Fibroblast of gingiva (primary cell): ENCODE measurements at places on chromosomes 3 and 15.

DNA sequence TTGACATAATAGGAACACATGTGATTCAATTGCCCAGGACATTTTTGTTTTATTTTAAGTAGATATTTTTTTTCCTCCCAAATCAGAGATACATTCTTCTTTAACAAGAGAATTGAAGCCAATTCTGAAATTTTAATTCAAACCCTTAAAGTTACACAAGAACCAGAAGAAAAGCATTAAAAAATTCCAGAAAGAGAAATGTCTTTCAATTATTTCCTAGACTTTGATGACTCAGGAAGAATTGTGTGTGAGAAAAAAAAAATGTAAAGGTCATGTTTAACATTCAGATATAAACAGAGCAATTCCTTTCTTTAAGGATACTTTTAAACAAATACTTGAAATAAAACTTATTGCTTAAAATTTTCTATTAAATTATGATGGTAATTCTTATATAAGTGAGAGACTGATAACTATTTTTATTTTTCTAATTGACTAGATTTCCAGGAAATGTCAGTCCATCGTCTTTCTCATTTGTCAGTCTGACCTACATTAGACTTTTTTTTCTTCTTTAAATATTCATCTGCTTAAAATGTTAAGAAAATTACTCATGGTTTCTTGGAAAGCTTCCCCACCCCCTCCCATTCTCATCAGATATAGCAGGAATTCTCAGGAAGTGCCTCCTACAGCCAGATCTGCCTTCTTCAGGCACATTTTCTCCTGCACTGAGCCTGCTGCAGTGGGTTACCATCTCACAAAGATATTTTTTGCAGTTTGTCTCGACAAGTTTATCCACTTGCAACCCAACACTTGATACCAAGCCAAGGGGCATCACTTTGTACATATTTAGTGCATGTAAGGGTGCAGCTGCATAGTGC, 261.8 kb upstream of the CBLB start:
- DNase-seq: peak; percentile 58

GRCh38 chr15:97141360-97141759, 810.9 kb downstream of the NR2F2 start:
- DNase-seq: no peak

- DNase-seq: no peak
Observed at GRCh38 chr3:148599481-148599880, 98.2 kb upstream of the AGTR1 start.

DNA sequence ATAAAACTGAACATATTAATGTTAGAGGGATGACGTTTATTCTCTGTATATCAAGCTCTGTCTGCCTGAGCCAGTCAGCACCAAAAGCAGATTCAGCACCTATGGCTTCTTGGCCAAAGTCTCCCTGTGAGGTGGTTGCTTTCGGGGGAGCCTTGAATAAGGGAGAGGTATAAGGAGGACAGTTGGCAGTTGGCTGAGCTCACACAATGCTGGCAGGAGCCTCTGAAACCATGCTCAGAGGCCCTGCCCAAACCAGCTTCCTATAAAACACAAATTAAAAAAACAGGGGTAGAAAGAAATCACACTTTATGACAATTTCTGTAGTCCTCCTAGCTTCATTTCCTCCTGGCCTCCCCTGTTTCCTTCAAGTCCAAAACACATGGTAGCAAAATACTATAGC, 18.8 kb downstream of the ARHGEF3 start:
- no peak for DNase-seq

DNA sequence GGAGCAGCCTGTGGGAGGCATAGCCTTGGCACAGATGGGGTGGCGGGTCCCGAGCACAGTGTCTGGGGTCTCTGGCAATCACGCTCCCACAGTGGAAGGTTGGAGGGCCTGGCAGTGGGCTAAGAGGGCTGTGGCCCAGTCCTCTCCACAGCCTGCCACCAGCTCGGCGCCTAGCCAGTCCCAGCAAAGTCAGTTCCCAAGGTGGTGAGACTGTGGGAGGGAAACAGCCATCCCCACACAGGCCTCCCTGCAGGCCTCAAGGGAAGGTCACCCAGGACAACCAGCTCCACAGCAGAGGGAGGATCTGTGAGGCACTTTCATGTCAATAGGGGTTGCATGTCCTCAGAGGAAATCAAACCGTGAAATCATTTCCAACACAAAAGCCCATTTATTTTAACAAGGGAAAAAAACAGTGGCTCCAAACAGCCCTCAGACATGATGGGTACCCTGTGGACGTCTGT, 27.6 kb upstream of the LIMD1 start:
- DNase-seq: no peak

DNA sequence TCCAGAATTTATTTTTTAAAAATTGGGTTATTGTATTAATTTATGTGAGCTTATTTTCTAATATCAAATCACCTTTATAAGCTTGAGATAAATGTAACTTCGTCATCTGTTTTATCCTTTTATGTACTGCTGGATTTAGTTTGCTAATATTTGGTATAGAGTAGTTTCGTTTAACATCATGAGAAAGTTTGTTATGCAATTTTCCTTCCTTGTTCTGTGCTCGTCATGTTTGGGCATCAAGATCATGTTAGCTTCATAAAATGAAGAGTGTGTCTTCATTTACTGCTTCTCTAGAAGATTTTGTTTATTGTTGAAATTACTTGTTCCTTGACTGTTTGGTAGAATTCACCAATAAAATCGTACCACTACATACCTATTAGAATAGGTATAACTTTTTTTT, 262.1 kb upstream of the SATB1 start:
- no peak for DNase-seq

DNA sequence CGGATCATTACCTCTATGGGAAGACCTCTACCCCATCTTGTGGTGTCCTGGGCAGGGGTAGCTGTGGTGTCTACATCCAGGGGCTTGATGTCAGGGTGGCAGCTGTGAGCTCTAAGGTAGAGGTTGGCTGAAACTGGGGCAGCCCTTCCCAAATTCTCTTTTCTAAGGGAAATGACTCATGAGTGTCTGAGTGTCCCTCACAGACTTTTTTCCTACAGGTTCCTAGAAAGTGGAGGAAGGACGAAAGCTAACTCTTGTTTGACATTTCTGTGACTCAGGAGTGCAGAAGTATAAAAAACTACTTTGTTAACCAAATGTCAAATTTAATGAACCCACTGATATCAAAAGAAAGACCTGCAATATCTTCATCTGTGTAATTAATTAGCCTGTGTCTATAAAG, 481.5 kb downstream of the PDCD6IP start:
- no peak for DNase-seq

GRCh38 chr3:152100491-152101132, 168.1 kb upstream of the MBNL1 start:
- no peak for DNase-seq

- peak; percentile 86 for DNase-seq
Observed at GRCh38 chr3:58332575-58333188, at the start of gene PXK. PXK (plus strand) TSS chr3:58332892; CDS start chr3:58332989, 97 bp downstream.

DNA sequence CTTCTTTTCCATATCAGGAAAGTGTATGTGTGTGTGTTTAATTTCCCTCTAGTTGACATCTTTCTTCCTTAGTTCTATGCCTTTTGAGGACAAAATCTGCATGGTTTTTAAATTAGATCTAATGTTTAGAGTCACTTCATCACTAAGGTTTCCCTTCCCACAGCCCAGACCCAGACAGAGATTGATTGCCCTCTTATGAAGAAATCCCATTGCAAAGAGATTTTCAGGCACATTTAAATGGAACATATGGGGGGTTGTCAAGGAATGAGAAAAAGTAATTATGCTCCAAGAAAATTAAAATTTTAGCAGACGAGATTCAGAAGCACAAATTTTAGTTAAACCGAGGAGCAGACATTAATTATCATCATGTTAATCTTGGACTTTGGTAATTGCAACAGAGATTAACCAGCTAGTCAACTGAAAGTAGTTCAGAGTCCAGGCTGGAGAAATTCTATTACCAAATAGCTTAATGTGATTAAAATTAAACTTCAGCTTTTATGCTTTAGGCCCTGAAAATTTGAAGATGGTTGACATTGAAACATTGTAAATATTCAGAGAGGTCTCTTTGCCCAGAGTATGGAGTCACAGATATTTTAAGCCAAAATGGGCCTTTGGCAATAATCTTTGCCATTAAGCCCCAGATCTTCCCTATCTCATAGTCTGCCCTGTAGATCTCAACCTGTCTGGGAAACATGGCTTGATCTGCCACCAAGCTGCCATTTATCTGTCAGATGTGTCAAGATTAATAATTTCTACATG, 143.4 kb downstream of the TMEM108 start:
- no peak for DNase-seq

DNA sequence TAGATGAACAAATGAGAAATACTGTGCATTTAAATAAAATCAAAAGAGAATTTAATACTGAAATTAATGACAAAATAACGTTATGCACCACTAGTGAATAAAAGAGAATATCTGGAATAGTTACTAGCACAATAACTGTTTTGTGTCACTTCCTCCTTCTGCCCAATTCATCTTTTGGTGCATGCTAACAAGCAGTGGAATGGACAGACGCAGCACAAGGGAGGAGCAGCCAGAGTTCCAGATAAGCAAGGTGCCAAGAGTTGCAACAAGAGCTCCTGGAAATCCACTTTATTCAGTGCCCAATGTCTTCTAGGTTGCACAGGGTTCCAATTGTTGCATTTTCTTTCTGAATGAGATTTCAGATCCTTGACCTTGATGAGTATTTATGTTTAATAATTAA, 66.5 kb upstream of the PLXND1 start:
- DNase-seq: no peak

DNA sequence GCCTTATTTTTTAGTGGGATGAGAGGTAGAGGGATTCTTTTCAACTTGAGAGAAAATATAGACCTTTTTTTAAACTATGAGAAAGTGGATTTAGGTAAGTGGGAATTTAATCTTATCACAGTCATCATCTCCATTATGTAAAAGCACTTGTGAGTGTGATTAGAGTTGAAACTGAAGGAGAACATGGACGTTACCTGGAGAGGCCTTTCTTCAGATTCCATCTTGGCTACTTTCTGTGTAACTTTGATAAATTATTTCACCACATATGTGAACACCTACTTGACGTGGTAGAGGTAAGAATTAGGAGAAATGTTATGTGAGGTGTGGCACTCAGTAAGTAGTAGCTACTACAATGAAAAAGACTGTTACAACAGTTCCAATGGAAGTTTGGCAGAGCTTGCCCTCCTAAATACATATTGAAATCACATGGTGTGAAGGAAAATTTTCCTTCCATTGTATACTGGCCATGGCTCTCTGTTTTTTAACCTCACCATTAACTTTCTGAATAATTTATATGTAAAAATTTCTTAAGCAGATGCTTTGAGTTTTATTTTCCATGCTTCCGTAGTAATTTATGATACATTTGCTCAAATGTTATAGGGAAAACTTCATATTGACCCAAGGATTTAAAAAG, 193.3 kb downstream of the FNDC3B start:
- DNase-seq: no peak

GRCh38 chr3:32862936-32863487, 45.2 kb downstream of the TRIM71 start:
- no peak for DNase-seq

- peak; percentile 80 for DNase-seq
Observed at GRCh38 chr3:189724356-189724755, 93.2 kb downstream of the TP63 start.

- DNase-seq: no peak
Observed at GRCh38 chr15:38093931-38094330, 158.7 kb upstream of the SPRED1 start.

GRCh38 chr3:105274958-105275357, 91.8 kb upstream of the ALCAM start:
- DNase-seq: peak; percentile 91

DNA sequence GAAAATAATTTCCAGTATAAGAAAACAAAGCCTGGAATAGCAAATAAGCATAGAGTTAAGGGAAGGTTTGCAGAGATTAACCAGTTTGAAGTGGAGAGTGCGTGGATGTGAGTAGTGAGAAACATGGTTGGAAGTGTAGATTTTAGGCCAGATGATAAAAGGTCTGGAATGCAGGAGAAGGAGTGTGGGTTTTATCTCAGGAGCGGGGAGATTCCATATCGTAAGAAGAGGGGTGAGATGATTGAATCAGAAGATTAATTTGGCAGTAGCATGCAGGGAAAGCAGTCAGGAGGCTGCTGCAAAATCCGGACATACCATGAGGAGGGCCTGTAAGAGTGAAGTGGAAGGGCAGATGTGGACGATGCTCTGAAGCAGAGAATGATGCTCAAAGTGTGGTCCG, 13.7 kb downstream of the PPARG start:
- DNase-seq: no peak

GRCh38 chr3:186360779-186361178, 1.3 kb downstream of the DGKG start:
- no peak for DNase-seq

- DNase-seq: no peak
Observed at GRCh38 chr3:168094580-168094876, 1.2 kb downstream of the GOLIM4 start.

GRCh38 chr3:113231391-113231790, 20.0 kb downstream of the BOC start:
- no peak for DNase-seq

GRCh38 chr15:65411465-65412071, 11.2 kb downstream of the IGDCC4 start:
- no peak for DNase-seq

DNA sequence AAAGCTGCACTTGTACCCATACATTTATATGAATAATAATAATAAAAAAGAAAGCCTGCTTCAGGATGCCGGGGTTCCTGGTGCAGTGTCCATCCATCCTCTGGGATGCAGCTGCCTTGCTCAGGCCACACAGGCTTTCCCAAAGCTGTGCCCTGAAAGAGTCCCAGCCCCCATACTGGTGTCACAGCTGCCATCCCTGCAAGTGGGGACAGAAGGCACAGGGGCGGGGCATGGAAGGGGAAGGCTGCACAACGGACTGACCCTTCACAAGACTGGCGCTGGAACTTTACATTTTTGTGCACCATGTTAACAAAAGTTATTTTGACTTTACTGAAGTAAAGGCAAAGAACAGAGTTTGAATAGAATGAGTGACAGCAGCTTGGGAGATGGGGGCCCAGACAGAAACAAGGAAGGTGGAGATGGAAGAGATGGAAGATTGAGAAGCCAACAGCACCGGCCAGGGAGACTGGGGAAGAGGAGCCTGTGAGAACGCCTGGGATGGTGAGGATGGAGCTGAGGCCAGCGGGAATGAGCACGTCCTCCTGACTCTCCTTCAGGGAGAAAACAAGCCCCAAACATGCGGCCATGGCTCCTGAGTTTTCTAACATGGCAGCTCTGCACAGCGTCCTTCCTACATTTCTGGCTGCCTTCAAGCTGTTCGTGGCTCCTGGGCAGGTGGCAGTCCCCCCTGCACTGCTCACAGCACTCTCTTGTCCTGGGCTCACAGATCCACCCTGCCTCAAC, 73.1 kb downstream of the ABTB1 start:
- no peak for DNase-seq

DNA sequence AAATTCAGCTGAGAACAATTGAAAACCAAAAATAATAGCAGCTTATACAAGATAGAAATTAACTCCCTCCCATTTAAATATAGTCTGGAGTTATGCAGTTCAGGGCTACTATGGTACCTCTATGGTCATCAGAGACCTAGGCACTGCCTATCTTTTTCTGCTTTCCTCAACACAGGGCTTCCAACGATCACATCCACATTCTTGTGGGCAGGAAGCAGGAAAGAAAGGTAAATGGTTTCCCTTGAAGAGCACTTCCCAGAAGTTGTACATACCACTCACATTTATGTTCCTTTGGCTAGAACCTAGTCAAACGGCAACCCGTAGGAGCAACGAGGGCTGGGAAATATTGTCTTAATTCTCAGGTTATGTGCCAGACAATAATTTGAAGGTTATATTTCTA, 197.7 kb upstream of the PRICKLE2 start:
- DNase-seq: no peak

- DNase-seq: no peak
Observed at GRCh38 chr3:30586806-30587486, 19.5 kb upstream of the TGFBR2 start.
